ENCODE measurements at places on chromosomes 13 and 19.

- DNase-seq, result no peak
Observed at GRCh38 chr13:74219566-74219965, 85.4 kb upstream of the KLF12 start.

DNA sequence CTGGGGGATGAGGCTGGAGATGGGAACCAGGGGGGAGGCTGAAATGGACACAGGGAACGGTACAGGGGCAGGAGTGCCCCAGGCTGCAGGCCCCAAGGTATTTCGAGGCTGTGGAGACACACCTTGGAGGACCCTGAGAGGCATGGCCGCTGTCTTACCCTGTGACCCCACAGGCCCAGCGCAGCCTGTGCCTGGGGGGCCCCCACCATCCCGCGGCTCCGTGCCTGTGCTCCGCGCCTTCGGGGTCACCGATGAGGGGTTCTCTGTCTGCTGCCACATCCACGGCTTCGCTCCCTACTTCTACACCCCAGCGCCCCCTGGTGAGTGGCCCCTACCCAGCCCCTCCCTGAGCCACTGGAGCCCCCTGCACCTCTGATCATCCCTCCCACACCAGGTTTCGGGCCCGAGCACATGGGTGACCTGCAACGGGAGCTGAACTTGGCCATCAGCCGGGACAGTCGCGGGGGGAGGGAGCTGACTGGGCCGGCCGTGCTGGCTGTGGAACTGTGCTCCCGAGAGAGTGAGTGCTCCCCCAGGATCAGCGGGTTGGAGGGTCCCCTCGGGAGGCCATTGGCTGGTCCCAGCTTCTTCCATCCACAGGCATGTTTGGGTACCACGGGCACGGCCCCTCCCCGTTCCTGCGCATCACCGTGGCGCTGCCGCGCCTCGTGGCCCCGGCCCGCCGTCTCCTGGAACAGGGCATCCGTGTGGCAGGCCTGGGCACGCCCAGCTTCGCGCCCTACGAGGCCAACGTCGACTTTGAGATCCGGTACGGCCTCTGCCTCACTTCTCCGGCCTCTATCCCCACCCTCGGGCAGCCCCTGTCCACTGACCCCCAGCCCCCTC, 16.9 kb upstream of the SPIB start:
- no peak for DNase-seq

DNA sequence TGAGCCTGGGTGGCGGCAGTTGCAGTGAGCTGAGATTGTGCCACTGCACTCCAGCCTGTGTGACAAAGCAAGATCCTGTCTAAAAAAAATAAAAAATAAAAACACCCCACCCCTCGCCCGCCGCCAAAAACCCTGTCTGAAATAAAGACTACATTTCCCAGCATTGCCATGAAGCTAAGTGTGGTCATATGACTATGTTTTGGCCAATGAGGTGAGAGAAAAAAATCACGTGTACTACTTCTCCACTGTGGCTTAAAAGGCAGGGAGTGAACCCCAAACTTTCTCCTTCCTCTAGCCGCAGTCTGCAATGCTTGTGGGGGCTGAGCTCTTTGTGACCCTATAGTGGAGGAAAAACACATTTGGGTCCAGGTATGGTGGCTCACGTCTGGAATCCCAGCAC, 54.9 kb downstream of the COLGALT1 start:
- DNase-seq, result no peak

GRCh38 chr19:3642987-3643673, 16.5 kb upstream of the CACTIN start:
- DNase-seq, result no peak

All from stimulated activated CD8-positive, alpha-beta memory T cell treated with anti-CD3 and anti-CD28 coated beads, Interleukin-7, amount 100 ng/mL, for 48 hours (primary cell).